ENCODE measurements at places on chromosomes 6 and 20.

GRCh38 chr6:1388630-1389368, 577 bp upstream of the FOXF2 start:
- no peak for DNase-seq

GRCh38 chr6:3894590-3895311, 45.6 kb downstream of the FAM50B start:
- no peak for DNase-seq

DNA sequence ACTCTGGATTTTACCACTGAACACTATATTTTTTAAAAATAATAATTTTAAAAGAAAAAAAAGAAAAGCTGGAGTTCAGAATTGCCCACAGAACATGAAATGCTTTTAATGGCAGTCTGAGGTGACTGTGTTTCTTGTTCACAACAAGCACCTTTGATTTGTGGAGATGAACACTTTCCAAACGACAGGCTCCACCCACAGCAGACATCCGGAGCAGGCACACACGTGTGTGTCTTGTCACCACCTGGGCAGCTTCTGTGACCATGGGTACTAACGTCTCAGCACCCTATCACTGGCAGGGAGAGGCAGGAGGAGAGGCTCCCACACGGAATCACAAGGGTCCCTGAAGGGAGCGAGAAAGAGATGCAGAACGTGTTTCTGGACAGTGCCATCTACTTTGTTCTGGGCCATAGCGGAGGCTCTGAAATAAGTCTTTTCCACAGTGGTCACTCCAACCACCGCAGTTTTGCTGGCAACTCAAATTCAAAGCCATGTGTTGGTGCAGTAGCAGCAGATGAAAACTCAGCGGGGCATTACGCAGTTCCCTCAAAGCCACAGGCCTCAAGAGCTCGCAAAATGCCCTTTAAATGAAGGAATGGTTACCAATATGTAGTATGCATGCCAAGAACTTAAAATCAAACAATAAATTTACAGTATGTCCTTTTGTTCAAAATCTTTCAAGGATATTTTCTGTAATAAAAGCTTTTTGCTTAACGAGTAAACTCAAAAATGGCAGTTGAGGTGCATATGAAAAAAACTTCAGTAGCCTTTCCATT, 242.2 kb downstream of the FOXC1 start:
- DNase-seq = no peak

- DNase-seq = no peak
These were observed 41.2 kb downstream of the SLX4IP start for GRCh38 chr20:10476319-10476724.

DNA sequence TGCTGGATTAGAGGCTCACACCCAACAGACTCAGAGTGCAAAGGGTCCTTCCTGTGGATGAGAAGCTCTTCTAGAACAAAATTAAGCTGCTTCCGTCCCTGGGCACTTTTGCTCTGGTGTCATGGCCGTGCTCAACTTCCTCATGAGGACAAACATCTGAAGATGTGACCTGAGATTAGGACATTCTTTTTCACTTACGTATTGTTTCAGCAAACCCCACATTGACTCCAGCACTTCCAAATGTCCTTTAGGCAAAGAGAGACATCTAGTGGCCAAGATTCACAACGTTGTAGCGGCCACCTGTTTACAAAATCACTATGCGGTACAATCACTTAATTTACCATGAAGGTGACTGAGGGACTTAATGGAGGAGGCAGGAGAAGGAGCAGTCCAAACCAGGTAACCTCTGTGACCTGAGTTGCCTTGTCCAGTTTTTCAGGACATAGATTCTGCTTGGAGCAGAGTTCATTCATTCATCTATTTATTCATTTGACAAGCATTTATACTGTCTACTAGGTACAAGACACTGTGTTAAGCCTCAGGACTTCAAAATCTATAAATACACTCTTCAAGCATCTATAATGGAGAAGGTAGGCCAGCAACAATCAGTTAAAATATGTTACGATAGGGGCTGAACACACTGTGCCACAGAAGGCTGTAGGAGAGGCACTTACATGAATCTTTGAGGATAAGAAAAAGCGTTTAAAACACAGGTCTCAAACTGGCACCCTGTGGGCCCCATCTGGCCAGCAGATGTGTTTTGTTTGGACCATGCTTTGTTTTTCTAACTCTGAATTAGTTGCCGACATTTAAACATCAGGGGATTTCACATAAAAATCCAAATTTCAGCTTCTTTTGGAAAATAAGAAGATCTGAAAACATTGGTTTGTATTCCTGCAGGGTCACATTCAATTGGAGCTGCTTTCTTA, 5.6 kb upstream of the ADGRF1 start:
- DNase-seq = peak; percentile 78

GRCh38 chr20:6993011-6993410, 225.5 kb downstream of the BMP2 start:
- DNase-seq = no peak

DNA sequence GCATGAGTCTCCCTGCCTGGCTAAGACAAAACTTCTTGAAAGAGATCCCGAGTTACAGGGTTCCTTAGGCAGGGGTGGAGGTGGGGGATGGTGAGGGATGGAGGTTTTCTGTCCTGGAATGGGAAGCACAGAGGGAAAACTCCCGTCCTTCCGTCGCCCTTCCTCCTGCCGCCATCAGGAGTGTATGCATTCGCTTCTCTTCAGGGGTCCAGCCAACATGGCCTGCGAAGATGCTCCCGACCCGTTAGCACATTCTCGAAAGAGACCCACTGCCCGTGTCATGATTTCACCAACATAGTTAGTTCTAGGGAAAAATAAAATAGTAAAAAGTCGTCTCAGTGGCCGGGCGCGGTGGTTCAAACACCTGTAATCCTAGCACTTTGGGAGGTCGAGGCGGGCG, 37.1 kb downstream of the KIF25 start:
- no peak for DNase-seq

DNA sequence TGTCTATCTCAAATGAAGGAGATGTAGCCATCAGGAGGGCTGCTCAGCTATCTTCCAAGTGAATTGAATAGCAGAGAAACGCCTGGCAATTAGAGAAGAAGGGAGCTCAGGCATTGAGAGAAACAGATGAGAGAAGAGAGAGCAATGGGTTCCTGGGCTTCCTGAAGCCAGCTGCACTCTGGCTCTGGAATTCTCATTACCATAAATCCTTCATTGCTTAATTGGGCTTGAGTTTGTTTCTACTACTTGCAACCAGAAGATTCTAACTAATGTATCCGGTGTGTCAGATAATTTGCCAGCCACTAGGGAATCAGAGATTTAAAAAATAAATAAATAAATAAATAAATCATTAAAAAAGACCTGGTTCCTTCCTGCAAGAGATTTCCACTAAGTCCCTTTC, 25.0 kb upstream of the CDKAL1 start:
- no peak for DNase-seq
